G401 (cell line): ENCODE measurements at places on chromosomes 5 and 9. TPM values are rescaled to one million over a fixed set of nuclear protein-coding genes. Genes with fewer than 3 reads are reported as not detected.

SHISAL2B gene
- total RNA-seq, result 4.9 and 5.1 TPM in 2 replicates

SPDL1 gene
- total RNA-seq, result 11.0 and 16.4 TPM in 2 replicates

GFPT2 gene
- 1.2 and 2.4 TPM in 2 replicates for total RNA-seq

DMRT3 gene
- total RNA-seq, result not detected in 2 replicates

PHF24 gene
- total RNA-seq, result not detected in 2 replicates

UBTD2 gene
- total RNA-seq, result 36.1 and 40.0 TPM in 2 replicates

SHB gene
- 18.4 and 24.9 TPM in 2 replicates for total RNA-seq

FBN2 gene
- 4.4 and 4.7 TPM in 2 replicates for total RNA-seq

CNTNAP3B gene
- 6.5 and 10.2 TPM in 2 replicates for total RNA-seq

NEUROG1 gene
- not detected in 2 replicates for total RNA-seq

PCDHA9 gene
- not detected in 2 replicates for total RNA-seq

INSL4 gene
- total RNA-seq, result not detected in 2 replicates

KIF24 gene
- 5.2 and 6.2 TPM in 2 replicates for total RNA-seq

SAPCD2 gene
- 62.9 and 63.5 TPM in 2 replicates for total RNA-seq

LEAP2 gene
- not detected in 2 replicates for total RNA-seq

HAPLN1 gene
- 0.47 TPM in 1 of 2 replicates, not detected in the other for total RNA-seq

IRX2 gene
- total RNA-seq, result not detected in 2 replicates

TNFSF15 gene
- not detected in 2 replicates for total RNA-seq

OTP gene
- total RNA-seq, result not detected in 2 replicates

TMEM215 gene
- total RNA-seq, result not detected in 2 replicates

GLRA1 gene
- total RNA-seq, result not detected in 2 replicates

PCDHGB6 gene
- not detected in 2 replicates for total RNA-seq

TAS2R1 gene
- not detected in 2 replicates for total RNA-seq

SLCO4C1 gene
- not detected in 2 replicates for total RNA-seq

DND1 gene
- not detected in 2 replicates for total RNA-seq

UBAP1 gene
- 55.1 and 58.0 TPM in 2 replicates for total RNA-seq

RNF208 gene
- not detected in 2 replicates for total RNA-seq

LHX3 gene
- total RNA-seq, result not detected in 2 replicates

PCDHB1 gene
- not detected in 2 replicates for total RNA-seq

TRIM52 gene
- total RNA-seq, result 2.5 and 3.6 TPM in 2 replicates
